ENCODE measurements at places on chromosomes 4 and X.

DNA sequence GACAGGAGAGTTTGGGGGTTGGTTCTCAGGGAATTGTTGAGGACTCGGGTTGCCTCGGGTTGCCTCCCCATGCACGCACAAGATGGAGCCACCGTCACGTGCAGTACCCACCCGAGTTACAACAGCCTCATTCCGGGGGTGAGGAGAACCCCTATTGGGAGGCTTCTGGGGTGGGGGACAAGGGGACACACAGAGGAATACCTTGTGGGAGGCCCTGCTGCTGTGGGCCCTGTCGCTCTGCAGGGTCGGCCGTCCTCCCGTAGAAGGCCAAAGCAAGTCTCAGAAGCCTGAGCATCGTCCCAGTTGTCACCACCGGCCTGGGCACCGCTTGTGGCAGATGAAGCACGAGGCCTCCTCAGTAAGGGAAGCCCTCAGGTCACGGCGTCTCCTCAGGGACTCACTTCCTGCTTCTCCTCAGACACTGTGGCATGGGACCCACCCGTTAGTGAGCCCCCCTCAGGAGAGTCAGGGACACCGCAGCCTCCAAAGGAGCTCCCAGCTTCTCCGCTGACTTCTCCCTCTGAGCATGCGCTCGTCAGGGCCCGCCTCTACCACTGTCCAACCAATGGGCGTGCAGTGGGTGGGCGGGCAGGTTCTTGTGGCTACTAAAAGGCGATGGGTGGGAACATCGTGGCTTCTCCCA lies at the start of gene CT55:
CT55 (minus strand) TSS at position 522 of the 643 bp plus-strand sequence; CDS start at position 295, 227 bp downstream.
- DNase-seq, result no peak

GRCh38 chr4:101953949-101954348 lies 163.4 kb downstream of the BANK1 start:
- no peak for DNase-seq

GRCh38 chr4:48854982-48855381 lies 24.1 kb downstream of the OCIAD1 start:
- DNase-seq, result no peak

DNA sequence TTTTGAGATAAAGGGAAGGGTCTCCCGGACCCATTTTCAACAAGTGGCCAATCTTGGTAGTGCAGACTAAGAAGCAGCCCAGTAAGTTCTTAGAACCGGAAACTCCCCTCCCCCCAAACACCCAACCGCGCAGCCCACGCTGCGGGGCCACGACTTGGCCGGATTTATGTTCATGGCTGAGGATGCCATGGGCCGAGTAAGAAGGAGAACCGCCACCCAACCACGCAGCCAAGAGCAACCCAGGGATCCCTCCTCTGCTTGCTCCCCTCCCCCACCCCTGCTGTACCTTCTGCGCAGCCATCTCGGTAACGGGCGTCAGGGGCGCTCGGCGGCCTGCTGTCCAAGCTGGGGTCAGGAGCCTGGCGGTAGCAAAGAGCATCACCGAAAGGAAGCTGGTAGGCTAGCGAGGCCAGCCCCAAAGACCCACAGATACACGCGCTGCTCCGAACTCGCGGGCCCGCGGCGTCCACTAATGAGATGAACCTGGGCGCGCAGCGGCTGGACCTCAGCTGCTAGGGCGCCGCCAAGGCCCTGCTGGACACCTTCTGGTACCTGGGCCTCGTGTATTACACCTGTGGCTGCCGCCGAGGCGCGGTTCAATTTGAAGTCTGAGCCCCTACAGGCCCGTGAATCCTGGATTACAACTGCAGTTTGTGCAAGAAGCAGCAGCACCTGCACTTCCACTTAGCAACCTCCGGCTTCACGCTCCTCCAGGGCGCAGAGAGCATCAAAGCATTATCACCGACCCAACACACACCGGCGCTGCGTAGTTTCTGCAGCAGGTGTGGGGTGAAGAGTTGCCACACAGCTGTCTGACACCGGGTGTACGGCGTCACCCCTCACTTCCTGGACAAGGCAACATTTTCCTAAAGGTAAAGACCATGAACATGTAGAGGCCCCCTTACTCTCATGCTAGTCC lies 63.4 kb downstream of the NUDT10 start:
- no peak for DNase-seq

GRCh38 chr4:7677799-7678301 lies 243.1 kb upstream of the PSAPL1 start:
- DNase-seq, result no peak

DNA sequence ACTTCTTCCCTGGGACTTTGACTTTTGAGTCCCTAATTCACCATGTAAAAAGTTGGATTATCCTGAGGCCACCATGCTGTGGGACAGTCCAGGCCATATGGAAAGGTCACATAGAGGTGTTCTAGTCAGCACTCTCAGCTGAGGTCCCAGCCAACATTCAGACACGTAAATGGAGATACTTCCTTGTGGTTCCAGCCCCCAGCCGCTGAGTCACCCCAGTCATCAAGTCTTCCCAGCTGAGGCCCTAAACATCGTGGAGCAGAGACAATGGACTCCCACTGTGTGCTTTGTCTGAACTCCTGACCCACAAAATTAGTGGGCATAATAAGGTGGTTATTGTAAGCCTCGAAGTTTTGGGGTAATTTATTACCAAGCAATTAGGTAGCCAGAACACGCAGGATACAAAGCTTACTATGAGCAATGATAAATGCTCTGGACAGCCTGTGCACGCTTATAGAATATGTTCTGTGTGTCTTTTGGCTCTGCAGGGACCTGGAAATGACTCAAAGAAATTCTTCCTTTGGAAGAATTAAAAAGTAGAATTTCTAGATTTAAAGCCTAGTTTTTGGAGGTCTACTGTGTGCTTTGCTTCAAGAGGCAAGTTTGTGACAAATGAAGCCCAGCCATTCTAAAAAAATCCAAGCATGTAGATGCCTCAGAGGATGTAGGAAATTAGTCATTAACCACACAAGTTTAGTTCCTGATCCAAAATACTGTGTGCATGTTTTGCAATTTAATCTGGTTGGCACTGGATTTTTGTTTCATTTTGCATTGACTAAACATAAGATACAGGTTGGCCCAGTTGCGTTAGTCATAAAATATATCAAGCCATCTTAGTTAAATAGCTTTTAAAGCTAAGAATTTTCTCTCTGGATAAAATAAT lies 33.2 kb upstream of the SLC9A7 start:
- no peak for DNase-seq

GRCh38 chrX:151621422-151621821 lies 57.9 kb downstream of the PASD1 start:
- no peak for DNase-seq
